ENCODE measurements at places on chromosomes 5 and 9. TPM values are rescaled to one million over a fixed set of nuclear protein-coding genes. Genes with fewer than 3 reads are reported as not detected.

CTSV gene
- total RNA-seq = 9.6 TPM

SCGB3A2 gene
- not detected for total RNA-seq

MED7 gene
- total RNA-seq = 13.1 TPM

PTGDS gene
- total RNA-seq = not detected

EIF4EBP3 gene
- total RNA-seq = 2.8 TPM

ARL10 gene
- total RNA-seq = 3.4 TPM

PLAC8L1 gene
- not detected for total RNA-seq

FAM120AOS gene
- total RNA-seq = 31.4 TPM

MYO10 gene
- 31.5 TPM for total RNA-seq

HMGXB3 gene
- 28.4 TPM for total RNA-seq

- DNase-seq = peak; percentile 94
Measured at GRCh38 chr5:160467555-160468362, 46.1 kb downstream of the PTTG1 start.

- DNase-seq = no peak
Measured at GRCh38 chr5:148090146-148090772, 26.5 kb downstream of the SPINK5 start.

- no peak for DNase-seq
Measured at GRCh38 chr9:28471261-28471660, 898.0 kb upstream of the C9orf72 start.

DNA sequence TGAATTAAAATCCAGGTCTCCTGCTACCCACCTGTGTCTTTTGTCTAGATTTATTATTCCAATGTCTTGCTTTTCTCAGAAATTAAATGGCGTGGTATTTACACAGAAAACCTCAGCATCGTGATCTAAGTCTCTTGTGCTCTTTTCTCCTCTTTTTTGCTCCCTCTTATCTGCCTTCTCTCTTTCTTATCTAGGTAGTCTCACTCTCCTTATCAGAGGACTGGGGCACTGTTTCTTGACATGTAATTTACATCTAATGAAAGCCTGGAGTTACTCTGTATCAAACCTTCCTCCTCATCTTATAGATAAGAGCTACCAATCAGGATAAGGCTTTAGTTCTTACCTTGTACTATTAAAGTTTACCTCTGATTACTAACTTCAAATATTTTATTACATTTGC is 933.8 kb downstream of the TLE1 start:
- no peak for DNase-seq

GRCh38 chr9:91837981-91838731 is 111.9 kb downstream of the ROR2 start:
- DNase-seq = no peak

- peak; percentile 57 for DNase-seq
Measured at GRCh38 chr5:96946381-96946780, 10.5 kb downstream of the LNPEP start.

DNA sequence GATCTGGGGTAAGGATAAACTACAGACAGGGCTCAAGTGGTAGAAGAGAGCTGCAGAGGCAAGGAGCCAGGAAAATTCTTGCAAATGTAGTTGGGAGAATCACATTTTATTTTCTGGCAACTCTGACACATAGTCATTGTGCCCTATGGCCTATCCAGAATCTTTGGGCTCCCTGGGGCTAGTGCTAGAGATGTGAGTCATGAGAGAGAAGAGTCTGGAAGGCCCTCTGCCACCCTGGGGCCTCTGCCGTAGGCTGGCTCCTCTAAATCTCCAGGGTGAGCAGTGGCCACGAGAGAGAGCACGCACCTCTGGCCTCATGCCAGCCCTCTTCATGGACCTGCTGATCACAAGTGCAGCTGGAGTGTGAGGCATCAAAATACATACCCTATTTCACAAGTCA is 74.3 kb upstream of the SSBP2 start:
- DNase-seq = peak; percentile 38

- DNase-seq = no peak
Measured at GRCh38 chr9:2125906-2126305, 110.8 kb downstream of the SMARCA2 start.

DNA sequence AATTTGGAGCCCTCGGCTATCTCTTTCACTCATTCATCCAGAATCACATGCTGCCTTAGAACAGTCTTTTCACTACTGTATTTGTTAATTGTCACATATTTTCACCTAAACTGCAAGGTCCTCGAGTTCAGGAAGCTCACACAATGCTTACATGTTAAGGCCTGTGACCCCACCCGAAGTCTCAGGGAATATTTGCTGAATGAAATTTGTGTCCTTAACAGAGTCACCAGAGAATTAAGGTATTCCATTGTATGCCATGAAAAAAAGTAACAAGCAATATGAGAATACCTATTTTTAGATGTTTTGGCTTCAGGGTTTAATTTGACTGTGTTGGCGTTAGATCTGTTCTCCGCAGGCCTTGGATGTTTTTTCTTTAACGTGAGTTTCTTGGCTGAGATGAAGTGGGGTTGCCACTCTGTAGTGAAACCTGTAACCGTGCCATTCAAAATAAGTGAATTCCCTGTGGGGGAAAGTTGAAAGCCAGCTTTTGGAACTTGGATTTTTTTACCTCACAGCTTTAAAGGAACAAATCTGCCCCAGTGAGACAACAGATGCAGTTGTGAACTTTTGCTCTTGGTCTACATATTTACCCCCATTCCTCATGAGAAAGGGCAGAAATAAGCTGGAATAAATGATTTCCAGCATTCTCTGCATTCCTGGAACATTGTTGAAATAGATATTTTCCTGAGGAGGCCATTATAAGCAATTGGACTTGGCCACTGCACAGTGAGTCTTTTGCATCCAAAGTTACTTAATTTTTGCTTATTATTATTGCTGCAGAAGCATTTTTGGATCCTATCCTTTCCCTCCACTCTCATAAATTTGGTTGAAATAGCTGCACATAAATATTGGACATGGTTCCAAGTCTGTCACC is 35.9 kb upstream of the FBP1 start:
- DNase-seq = no peak

- DNase-seq = peak; percentile 93
Measured at GRCh38 chr5:173035904-173036707, 20.0 kb upstream of the CREBRF start.

DNA sequence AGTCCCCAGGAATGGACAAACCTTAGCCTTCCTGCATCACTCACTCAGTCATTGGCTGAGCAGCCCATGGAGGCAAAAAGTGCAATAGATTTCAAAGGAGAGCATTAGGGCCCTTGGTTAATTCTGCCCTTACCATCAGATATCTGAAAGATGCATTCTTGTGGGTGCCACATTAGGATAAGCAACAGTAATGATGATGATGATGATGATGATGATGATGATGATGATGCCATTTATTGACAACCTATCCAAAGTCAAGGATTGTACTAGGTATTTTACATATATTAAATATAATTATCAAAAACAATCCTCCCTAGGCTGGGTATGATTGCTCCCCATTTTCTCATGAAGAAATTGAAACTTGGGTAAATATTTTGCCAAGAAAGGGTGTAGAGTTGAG is 9.6 kb upstream of the MED10 start:
- DNase-seq = no peak

GRCh38 chr9:19161257-19162025 is 34.1 kb upstream of the PLIN2 start:
- peak; percentile 100 for DNase-seq

All from epithelial cell of proximal tubule (primary cell).